Subcutaneous preadipocyte (primary cell): ENCODE measurements at places on chromosomes 2 and 18. TPM values are rescaled to one million over a fixed set of nuclear protein-coding genes. Genes with fewer than 3 reads are reported as not detected.

The REEP1 gene
- under 0.01 and 0.20 TPM in 2 replicates for total RNA-seq

The PAX3 gene
- total RNA-seq, result 0.98 and 4.8 TPM in 2 replicates

The STARD6 gene
- total RNA-seq, result under 0.01 TPM in 1 of 2 replicates, not detected in the other

The GPC1 gene
- 87.6 and 88.9 TPM in 2 replicates for total RNA-seq

The FTCDNL1 gene
- total RNA-seq, result 1.8 and 2.2 TPM in 2 replicates

The IL36A gene
- not detected in 2 replicates for total RNA-seq

The STK25 gene
- 214 and 230 TPM in 2 replicates for total RNA-seq

The EFHD1 gene
- total RNA-seq, result not detected in 2 replicates

The REG1B gene
- not detected in 2 replicates for total RNA-seq

The ABCG8 gene
- not detected in 2 replicates for total RNA-seq

The DNAJC5G gene
- not detected in 2 replicates for total RNA-seq

The VAPA gene
- 193 and 211 TPM in 2 replicates for total RNA-seq

The XDH gene
- 0.78 and 1.1 TPM in 2 replicates for total RNA-seq

The SNX17 gene
- total RNA-seq, result 134 and 139 TPM in 2 replicates

The POTEJ gene
- total RNA-seq, result not detected in 2 replicates

The MOGAT1 gene
- total RNA-seq, result not detected in 2 replicates

The EIF2AK3 gene
- total RNA-seq, result 16.9 and 18.2 TPM in 2 replicates

The SCYGR4 gene
- total RNA-seq, result not detected in 2 replicates

The LRATD1 gene
- total RNA-seq, result 0.37 and 1.2 TPM in 2 replicates
